ENCODE measurements at places on chromosomes 11 and 22.

- no peak for DNase-seq
These were observed 5.9 kb upstream of the OR52L1 start for GRCh38 chr11:5992604-5993251.

DNA sequence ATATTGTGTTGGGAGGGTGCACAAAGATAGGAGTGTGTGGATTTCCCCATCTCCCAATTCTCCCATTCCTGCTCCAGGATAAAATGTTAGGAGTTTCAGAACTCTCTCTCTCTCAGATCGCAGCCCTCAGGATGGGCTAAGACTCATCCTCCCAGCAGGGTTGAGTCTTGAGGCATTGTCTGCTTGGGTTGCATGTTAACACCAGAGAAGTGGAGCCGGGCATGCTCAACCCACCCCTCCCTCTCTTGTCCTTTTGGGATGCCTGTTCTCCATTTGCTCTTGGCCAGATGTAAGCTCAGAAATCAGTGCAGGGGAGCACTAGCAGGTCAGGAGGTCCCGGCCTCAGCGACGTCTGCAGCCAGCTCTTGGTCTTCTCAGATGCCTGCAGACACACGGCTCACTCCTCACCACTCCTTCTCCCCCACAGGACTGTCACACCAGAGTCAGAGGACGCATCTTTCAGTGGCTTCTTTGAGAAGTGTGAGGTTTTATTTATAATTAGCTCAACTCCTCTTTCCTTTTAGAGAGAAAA, 1456.5 kb downstream of the TBC1D22A start:
- no peak for DNase-seq

DNA sequence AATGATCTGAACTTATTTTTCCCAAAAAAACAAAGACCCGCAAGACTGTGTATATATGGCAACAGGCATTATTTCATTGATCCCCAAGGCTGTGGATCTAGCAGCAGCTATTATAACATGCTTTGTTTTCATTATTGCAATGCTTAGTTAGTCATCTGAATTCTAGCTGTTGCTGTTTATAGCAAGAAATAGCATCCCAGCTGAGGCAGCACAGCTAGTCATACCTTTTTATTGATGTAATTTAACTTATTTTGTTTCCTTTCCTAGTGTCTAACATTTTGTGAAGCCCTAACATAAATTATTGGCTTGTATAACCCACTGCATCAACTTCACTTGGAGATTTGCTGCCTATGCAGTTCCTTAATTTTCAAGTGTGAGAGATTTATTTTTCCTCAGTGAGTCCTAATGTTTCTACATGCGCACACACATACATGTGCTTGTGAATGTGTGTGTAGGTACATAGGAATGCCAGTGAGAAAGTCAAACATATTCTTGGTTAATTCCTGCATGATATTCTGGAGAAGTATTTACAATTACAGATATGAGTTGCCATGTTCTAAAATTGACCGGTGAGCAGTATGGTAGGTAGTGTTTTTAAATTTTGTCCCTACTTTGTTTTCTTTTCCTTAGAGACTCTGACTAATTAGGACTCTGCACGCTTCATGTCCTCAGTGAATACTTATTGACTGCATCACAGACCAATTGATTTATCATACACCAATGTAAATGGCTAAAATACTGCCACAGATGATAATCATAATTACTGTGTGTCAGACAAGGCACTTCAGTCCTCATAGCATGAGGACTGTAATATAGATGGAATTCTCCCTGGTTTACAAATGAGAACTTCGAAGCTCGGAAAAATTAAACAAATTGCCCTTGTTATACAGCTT, 119.3 kb downstream of the WNT11 start:
- no peak for DNase-seq

DNA sequence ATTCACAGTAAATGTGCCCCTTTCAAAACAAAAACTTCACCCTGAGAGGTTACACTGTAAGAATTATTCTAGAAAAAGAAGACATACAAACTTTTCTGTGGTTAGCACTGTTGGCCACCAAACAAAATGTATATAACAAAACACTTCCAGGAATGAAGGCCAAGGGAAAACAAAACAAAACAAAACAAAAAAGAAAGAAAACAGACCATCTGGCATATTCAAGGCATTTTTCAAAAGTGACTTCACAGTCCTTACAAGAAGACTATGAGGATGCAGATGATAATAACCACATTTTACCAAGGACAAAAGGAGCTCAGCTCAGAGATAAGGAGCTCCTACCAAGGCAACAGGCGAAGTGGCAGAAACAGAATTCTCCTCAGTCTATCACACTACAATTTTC, 24.9 kb downstream of the CTSC start:
- no peak for DNase-seq

- DNase-seq = no peak
These were observed 5.6 kb downstream of the CHST1 start for GRCh38 chr11:45659818-45660160.
